ENCODE measurements at places on chromosomes 7 and 10.

DNA sequence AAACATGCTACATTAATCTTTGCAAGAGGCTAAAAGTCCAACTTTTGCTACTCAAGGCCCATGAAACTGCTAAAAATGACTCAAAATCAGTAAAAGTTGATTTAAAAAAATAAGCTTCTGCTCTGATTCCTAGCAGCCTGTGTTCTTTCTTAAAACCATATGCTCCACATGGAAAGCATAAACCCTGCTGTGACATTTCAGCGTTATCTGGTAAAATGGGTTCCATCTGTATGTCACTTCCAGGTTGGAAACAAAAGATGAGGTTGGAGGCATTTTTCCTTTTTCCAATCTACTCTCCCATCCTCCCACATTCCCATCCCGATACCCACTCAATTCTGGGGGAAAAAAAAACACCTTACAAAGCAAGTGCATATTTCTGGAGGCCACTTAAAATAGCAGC is 439.5 kb downstream of the NEBL start:
- DNase-seq: no peak

DNA sequence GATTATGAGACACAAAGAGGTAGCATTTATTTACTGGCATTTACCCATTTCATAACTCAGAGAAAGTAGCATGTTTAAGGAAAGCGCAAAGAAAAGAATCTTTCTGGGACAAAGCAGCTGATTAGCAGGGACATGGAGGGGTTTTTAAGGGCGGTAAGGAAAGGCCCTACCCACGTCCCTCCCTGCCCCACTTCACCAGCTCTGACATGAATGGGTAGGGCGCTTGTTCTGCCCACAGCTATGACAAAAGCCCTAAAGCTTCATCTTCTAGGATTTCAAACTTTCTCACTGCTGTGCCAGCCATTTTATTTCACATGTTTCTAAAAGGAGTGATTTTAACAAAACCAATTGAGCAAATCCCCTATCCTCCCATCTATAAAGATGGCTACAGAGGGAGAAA is 406.9 kb upstream of the KLF6 start:
- no peak for DNase-seq

DNA sequence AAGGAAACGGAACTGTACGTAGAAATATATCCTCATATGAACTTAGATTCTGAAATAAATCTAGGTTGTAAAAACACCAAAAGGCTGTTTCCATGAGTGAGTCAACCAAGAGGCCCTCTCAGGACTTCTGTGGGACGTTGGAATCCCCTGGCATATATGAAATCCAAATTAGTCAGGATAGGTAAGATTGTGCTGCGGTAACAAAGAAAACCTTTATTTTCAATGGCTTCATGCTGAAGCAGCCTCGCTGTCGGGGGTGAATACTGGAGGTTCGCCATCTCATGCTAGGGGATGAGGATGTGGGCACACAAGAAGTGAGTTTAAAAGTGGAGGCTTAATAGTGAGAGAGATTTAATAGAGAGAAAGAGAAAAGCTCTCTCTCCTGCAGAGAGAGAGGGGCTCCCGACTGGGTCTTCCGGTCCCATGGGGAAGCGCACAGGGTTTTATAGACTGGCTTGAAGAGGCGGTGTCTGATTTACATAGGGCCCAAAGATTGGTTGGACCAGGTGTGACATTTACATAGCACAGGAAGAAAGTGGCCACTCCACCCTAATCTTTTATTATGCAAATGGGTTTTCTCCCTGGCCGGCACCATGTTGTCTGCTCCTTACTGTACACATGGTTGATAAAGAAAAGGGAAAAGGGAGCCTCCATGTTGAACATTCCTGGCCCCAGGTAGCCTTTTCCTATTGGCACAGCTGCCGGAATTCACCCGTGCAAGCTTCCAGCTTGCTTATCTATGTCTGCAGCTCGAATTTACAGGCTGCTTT is 52.3 kb upstream of the SEPHS1 start:
- no peak for DNase-seq

DNA sequence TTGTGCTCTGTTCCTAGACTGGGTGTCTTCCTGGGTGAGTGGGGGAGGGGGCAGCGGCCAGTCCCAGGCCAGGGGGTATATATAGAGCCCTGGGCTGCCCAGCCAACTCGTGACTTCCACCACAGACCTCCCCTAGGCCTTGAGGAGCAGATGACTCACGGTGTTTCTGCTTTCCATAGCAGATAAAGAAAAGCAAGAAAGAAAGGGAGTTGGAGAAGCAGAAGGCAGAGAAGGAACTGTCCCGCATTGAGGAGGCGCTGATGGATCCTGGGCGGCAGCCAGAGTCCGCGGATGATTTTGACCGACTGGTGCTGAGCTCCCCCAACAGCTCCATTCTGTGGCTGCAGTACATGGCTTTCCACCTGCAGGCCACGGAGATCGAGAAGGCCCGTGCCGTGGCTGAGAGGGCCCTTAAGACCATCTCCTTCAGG is 10.1 kb downstream of the CALHM2 start:
- DNase-seq: no peak

DNA sequence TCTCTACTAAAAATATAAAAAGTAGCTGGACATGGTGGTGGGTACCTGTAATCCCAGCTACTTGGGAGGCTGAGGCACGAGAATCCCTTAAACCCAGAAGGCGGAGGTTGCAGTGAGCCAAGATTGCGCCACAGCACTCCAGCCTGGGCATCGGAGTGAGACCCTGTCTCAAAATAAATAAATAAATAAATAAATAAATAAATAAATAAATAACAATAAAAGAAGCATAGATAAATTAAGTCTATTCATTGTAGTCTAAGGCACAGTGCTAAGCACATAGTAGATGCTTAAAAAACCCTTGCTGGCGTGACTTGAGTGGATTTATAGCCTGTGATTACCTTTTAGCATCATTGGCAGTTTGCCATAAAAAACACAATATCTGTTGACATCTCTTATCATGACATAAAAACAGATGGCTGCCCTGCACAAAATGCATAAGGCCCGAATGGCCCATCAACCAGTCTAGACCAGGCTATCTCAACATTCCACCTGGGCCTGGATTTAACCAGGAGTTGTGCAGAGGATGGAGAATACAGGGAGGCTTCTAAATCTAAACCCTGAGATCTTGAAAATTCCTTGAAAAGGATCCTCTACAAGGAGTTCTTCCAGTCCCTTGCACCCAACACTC is 94.9 kb downstream of the PRLHR start:
- no peak for DNase-seq

DNA sequence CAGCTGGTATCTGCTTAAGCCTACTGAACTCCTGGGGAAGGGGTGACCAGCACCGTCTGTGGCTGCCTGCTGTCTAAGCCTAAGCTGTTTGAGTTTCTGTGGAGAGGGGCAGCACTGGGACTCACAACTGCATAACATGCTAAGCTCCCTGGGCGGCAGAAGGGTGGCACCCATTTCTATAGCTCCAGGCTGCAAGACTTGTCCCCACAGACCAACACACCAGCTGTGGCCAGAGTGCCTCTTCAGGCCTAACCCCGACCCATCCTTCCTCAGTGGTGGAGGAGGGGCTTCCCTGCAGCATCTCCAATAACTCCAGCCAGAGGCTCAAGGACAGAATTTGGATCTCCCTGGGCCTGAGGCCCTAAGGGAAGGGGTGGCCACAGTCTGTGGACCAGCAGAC is 464.1 kb downstream of the SEMA3D start:
- DNase-seq: no peak

GRCh38 chr10:5303504-5303903 is 61.3 kb upstream of the UCN3 start:
- no peak for DNase-seq

DNA sequence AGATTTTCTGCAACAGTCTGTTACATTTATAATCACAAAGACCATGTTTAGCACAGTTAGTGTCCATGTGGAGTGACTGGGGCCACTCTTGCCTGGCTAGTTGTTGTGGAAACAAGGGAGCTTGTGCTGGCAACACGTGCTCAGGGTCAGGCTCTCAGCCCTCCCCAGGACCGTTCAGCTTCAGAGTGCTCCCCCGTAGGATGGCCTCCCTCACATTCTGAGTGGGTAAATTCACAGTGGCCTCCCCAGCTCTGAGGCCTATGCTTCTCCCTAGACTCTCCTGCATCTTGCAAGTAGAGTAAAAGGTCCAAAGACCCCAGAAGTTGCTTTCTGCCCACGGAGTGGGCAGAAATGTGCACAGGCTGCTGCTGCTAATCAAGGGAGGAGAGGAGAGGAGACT is 122.3 kb downstream of the ADCY1 start:
- no peak for DNase-seq

- DNase-seq: no peak
Measured at GRCh38 chr10:2703953-2704352, 363.4 kb upstream of the PFKP start.

- DNase-seq: no peak
Measured at GRCh38 chr7:44643206-44643605, 36.8 kb downstream of the OGDH start.

- no peak for DNase-seq
Measured at GRCh38 chr10:4981722-4982471, 18.7 kb downstream of the AKR1C1 start.

- DNase-seq: no peak
Measured at GRCh38 chr10:96695975-96696634, 24.2 kb downstream of the PIK3AP1 start.

DNA sequence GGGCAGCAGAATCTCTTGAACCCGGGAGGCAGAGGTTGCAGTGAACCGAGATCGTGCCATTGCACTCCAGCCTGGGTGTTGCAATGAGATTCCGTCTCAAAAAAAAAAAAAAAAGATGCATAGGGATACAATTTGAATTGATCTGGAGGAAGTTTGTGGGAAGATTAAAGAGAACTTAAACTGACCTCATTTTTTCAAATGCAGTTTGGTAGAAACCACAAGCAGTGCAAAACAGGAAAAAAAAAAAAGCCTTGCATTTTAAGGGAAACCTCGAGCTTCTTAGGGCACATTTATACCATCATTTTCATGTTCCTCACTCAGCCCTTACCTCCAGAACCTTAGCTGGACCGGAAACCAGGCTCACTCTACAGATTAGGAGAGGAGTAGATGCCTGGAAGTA is 2.8 kb downstream of the KCTD7 start:
- DNase-seq: no peak

Data from frontal cortex (tissue), 4 donors.